ENCODE measurements at places on chromosomes 2 and 18.

DNA sequence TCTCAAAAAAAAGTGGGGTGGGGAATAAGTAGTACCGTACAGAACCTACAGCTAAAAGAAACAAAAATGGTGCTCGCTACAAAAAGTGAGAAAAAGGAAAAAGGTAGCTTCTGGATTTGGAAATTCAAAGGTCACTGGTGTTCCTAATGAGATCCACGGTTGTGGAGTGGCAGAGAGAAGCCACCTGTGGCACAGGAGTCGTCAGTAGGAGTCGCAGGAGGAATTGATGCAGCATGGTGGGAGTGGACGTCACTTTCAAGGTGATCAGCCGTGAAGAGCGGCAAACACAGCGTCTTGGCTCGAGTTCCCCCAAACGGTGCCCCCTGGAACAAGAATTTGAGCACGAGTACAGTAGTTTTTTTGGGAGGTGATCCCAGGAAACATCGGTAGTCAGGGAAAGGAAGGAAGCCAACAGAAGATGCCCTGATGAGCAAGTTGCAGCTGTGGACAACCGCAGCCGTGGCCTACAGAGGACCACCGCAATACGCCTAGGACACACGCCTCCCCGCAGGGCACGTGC, 1.4 kb upstream of the TTL start:
- DNase-seq: no peak

DNA sequence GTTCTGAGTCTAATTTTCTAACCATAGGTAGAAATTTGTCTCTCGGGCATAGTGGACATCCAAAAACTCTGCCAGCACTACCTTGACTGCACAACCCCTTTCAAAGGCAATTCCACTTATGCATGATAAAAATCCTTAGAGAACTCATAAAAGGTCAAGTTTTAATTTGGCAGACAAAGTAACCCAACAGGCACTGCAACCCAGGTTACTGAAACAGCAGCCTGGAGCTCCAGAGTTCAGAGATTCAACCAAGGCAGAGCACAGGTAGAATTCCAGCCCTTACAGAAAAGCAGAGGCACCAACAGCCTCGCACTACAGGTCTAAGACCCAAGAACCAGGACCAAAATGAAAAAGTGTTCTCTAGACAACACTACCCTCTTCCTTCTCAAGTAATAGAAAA, 1.8 kb downstream of the DTNB start:
- DNase-seq: no peak

DNA sequence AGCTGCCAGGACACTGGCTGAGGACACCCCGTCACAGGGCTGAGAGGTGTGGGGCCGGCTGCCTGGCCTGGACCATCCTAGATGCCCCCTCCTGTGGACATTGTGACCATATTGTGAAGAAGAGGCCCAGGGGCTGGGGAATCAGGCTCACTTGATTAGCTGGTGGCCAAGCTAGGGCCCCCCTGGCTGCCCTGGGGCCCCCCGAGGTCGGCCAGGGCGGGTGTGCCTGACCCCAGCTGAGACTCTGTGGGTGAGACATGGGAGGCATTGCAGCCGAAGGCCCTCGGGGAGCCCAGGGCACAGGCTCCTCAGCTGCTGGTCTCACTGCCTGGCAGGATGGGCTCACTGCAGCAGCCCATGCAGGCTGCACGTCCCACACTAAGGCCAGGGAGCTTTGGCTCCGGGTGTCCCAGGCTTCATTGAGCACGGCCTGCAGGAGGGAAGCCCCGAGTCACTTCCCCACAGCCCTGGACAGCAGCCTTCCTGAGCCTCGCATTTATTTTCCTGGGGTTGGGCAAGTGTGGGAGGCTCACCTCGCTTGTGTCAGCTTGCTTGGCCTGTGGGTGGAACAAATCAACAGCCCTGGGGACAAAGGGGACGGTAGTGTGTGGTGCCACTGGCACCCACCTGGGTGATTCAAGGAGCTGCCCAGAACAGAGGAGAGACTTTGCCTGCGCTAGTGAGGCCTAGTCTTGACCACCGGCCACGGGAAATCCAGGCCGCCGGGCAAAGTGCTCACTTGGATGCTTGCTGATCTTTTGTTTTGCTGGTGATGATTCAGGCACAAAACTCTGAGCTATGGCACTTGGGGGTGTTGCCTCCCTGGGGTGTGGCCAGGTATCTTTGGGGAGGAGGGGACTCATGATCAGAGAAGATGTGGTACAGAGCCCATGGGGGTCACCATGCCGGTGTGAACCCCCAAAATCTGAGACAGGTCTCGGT, 1.3 kb downstream of the GAL3ST2 start:
- no peak for DNase-seq

GRCh38 chr18:23131693-23132319, 3.5 kb upstream of the CABLES1 start:
- no peak for DNase-seq

DNA sequence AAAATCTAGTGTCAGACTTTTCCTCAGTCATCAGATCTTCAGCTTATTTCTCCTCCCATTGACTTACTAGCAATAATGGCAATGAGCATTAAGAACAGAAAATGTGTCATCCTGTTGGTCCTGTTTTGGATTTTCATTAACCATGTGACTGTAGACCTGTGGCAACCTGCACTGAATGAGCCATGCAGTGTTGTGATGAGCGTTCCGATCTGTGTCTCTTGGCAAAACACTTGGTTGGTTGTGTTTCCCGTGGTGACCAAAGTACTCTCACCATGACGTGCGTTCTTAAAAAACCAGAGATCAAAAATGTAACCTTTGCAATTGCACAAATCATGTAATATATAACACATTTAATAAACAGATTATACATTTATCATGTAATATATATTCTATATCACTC, 138.6 kb downstream of the MAP3K20 start:
- no peak for DNase-seq

- DNase-seq: peak; percentile 26
Observed at GRCh38 chr2:150127346-150127990, 360.0 kb downstream of the RND3 start.

DNA sequence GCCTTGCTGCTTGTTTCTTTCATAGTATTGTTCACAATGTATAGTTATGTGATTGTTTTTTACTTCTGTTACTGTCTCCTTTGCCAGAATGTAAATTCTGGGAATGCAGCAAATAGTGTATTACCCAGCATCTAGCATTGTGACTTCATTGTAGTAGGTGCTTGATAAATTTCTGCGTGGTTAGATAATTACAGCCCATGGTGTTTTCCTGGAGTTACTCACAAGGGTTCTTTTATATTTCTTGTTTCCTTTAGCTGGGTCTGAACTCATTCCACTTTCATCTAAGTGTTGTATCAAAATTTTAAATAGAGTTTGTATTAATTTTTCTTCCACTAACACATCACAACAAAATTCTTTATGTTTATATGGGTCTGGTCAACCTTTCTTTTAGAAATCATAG, 132.6 kb downstream of the MAP4K4 start:
- DNase-seq: no peak

DNA sequence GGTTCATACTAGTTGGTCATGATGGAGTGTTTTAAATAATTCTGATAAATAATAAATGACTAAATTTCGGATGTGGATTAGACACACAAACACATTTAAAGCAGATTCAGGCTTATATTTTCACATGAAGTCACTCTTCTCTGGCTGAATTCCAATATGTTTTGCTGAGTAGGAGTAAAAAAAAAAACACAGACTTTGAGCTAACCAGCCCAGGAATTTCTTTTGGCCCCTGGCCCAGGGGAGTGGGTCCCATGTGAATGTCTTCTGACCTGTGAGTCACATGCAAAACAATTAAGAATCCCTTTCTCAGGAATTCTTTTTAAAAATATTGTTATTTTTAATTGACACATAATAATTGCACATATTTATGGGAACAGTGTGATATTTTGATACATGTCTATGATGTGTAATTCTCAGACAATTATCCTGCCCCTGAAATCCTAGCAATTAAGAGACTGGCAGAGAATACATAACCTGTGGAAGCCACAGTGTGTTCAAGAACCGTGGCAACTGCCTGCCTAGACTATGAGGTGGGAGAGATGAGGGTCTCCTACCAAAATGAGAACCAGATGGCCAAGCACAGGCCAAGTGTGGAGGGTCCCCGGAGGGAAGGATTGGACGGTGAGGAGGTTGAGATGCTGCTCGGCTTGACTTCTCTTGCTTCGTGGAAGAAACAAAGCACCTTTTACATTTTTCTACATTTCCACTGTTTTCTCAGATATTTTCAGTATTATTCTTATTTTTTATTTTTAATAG, 236.4 kb downstream of the PIEZO2 start:
- DNase-seq: no peak

DNA sequence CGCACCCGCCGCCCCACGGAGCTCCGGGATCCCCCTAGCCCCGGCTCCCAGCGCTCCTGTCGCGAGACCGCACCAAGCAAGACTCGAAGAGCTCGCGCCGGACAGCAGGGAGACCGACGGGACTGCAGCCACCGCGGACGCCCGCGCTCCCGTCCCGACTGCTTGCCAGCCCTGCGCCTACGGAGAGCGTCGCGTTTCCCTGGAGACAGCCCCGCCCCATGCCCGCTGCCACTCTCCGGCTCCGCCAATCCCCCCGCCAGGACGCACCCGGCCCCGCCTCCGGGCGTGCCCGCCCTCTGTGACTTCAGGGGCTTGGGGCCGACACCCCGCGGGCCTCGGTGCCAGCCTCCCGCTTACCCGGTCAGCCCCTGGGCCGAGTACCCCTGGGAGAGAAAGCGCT, at the start of gene ANKMY1:
Gene ANKMY1, minus strand, starts transcription at position 181 of the 400 bp plus-strand sequence. CDS start 653 bp downstream, outside the sequence.
- peak; percentile 86 for DNase-seq

GRCh38 chr2:43127208-43127940, 99.0 kb downstream of the ZFP36L2 start:
- peak; percentile 69 for DNase-seq

DNA sequence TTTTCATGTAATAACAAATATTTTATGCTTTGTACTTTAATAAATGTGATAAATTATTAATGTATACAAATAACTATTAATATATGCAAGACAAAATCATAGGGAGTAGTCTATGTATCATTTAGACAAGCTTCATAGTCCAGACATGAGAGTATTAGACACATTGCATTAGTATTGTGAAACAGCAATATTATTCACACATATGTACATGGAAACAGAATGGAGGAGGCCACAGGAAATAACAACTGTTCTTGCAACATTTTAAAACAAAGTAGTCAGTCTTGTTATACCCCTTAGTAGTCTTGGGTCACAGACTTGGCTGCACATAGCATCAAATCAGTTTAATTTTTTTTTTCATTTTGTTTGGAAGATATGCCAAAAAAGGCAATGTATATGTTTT, 15.8 kb downstream of the DSC1 start:
- DNase-seq: no peak

DNA sequence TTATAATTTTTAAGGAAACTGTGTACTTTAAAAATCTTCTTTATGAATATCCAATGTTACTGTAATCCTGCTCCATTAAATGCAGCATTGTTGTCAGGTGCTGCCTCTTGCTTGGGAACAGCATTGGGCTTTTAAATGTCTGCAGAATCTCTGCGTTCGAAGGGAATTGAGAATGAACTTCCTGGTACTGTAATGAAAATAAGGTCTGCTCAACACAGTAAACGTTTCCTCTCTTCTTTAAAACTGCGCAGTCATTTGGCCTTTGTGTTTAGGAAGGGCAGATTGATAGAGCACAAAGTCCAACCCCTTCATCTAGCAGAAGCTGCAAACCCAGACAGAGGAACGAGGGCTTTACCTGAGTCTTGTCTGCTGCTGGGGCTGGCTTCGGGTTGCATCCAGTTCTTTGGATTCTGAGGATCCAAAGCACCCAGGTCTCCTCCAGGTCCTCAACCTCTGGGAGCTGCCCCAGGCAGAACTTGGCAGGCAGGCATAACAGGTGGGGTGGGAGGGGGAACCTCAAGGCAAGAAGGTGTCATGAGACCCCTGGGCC, 104.5 kb downstream of the UGGT1 start:
- no peak for DNase-seq

GRCh38 chr18:22034276-22034675, 135.1 kb upstream of the GATA6 start:
- no peak for DNase-seq

- DNase-seq: no peak
Observed at GRCh38 chr18:8073167-8073566, 506.1 kb downstream of the PTPRM start.

- no peak for DNase-seq
Observed at GRCh38 chr2:194126418-194126817, 1530.6 kb upstream of the SLC39A10 start.

- no peak for DNase-seq
Observed at GRCh38 chr2:157327200-157327599, 1.6 kb upstream of the ERMN start.

GRCh38 chr2:237896956-237897355, 37.5 kb downstream of the RAMP1 start:
- no peak for DNase-seq
